ENCODE measurements at places on chromosomes 7 and 10.

GRCh38 chr10:25078658-25079431 is 62.4 kb downstream of the THNSL1 start:
- DNase-seq, result no peak

DNA sequence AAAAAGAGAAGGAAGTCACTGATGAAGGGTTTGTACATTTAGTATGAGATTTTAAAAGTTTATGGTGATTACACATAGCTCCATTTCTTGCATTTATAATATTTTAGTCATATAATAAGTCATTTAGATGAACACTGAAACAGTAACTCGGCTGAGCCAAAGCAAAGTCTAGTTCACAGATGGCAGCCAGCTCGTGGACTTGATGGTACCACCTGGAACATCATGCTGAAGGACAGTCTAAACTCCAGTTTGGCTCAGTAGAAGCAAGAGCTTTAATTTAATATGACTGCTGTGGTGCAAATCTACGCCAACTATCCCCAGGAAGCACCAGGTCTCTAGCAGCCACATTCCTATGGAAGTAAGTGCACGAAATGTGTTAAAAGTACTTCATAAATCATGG is 16.4 kb downstream of the SRI start:
- DNase-seq, result no peak

GRCh38 chr10:47078393-47079203 is 167.4 kb downstream of the PTPN20 start:
- DNase-seq, result no peak

DNA sequence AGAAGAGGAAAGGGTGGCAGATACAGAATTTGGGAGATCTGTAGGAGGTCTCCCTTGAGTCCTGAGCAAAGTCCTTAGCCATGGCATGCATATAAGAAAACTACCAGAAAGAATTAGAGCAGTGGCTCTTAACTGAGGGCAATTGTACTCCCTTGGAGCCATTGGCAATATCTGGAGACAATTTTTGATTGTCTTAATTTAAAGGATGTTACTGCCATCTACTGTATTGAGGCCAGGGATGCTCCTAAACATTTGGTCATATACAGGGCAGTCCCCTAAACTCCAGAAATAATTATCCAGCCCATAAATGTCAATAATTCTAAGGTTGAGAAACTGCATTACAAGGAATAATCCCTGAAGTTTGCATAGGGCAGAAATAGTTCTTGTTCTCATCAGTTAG is 136.4 kb upstream of the ODAD2 start:
- no peak for DNase-seq

DNA sequence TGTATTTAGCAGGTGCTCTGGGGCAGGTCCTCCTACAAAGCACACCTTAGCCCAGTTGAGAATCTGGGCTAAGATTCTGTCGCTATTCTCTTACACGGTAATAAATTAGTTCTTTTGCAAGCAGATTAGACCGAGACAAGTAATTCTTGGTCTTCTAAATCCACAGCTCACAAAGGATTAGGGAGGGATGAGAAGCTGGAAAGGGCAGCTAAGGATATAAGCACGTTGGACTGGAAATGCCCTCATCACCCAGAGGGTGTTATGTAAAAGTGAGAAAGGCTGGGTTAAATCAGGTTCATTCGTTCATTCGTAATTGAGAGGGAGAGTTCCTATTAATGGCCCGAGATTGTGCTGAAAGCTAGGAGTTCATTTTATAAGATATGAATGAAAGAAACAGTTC is 41.8 kb downstream of the PFKFB3 start:
- no peak for DNase-seq

DNA sequence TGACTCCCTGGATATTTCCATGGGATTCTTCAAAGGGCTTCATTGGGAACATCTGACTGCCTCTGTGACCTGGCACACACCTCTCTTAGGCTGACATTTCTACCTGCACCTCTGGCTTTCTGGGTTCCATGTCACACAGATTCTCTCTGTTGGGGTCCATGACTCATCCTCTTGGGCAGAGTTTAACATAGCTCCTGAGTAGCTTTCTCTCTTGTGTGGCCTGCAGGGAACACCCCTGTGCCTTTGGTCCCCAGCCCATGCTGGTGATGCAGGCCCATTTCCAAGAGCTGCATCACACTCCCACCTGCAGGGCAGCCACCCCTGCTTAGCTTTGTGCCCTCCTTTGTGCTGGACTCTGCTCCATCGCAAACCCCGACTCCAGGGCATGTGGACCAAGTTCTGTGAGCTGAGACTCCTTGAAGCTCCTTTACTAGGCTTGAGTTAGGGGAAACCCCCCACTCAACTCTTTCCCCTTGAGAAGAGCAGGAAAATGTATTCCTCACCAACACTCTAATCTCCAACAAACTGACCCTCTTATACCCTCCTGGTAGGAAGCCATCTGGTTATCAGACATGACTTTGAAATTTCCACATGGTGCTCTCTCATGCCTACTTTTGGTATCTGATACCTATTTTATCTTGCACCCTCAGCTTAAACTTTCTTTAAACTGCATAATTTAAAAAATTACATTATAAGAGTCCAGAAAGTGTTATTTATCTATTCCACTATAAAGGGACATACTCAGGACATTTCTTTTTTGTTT is 93.3 kb downstream of the ZNF777 start:
- DNase-seq, result no peak

GRCh38 chr7:100570954-100571828 is 2.5 kb downstream of the SAP25 start:
- DNase-seq, result no peak

DNA sequence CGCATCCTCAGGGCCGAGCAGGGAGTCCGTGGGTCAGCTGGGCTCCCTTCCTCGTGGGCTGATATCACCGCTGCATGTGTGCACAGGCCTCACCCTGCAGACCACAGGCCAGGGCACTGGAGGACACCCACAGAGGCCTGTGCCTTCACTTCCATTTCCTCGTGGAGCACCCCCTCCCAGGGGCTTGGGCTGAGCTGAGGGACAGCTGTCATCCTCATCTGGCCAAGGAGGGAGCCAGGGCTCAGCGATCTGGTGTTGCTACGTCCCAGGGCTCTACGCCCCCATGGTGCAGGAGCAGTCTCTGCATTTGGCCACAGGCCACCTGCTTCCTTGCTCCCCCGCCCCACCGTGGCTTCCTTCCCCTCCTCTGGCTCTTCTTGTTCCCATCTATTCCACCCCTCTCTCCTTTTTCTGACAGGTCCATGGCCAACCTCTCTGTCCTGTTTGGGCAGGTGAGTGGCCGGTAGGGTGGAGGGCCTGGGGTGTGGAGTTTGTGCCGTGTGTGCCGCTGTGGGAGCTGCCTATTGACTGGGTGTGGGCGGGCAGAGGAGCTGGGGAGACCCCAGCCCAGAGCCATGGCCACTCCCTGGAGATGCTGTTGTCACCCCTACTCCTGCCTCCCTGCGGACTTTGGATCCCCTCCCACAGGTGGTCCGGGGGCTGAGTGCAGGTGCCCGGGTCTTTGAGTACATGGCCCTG is 8.3 kb upstream of the ASIC3 start:
- DNase-seq, result no peak

- DNase-seq, result no peak
Observed at GRCh38 chr10:77501152-77501845, 136.3 kb downstream of the KCNMA1 start.

- no peak for DNase-seq
Observed at GRCh38 chr10:22990443-22990842, 62.6 kb downstream of the ARMC3 start.

DNA sequence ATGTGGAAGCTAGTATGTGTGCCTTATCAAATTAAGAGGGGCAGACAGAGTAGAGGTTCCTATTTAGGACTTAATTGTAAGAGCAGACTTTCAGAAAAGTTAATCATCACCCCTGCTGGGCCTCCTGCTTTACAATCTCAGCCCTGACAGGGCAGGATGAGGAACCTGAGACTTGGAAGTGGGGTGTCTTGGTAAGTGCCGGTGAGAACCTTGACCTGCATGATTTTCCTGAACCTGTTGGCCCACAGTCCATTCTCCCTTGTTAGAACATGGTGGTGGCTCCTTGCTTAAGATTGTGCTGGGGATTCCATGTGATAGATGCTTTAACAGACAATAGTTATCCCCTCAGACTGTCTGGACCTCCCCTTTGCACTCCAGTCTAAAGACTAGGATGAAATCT is 141.7 kb upstream of the TMEM72 start:
- DNase-seq, result no peak

DNA sequence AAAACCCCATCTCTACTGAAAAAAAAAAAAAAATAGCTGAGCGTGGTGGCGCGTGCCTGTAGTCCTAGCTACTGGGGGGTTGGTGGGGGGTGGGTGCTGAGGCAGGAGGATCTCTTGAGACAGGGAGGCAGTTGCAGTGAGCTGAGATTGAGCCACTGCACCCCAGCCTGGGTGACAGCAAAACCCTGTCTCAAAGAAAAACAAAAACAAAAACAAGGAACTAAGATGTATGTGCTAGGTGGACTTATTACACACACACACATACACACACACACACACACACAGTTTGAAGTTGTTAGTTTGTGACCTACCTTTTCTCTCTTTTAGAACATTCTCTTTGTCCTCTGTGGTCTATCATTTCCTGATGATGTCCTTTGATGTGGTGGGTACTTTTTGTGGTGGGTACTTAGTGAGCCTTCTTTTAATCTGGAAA is 53.5 kb downstream of the EXOC6 start:
- no peak for DNase-seq

DNA sequence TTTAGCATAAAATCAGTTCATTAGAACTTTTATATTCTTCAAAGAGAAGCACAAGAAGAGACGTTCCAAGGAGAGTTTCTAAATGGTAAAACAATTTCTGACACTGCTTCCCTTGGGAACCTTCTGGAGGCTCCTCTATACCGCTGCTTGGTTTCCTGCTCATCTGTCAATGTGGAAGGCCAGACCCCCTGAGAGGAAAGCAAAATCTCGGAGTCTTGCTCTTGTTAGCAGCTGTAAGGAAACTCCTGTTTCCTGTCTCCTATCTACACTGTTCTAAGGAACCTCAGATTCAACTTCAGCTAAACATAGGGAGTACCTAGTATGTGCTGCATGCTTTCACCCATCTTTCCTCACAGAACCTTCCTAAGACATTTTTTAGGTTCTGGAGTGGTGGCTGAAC is 322.2 kb downstream of the BMPER start:
- DNase-seq, result no peak

GRCh38 chr7:45695249-45695995 is 121.3 kb downstream of the ADCY1 start:
- no peak for DNase-seq
